ENCODE measurements at places on chromosomes 3 and 15.
A peak's percentile ranks its signal among the peaks of the same experiment; 100 is the strongest.

GRCh38 chr3:133038089-133038730, at the start of gene TMEM108:
TSS of gene TMEM108 (plus strand) at chr3:133038391.
- H3K27ac ChIP-seq: no peak within 1 kb of the TSS
- H3K4me3 ChIP-seq: peak within 1 kb of the TSS; percentile 72
- DNase-seq: peak; percentile 34
- H3K4me1 ChIP-seq: peaks cover 10% of the 10 kb centered on the region
- H3K36me3 ChIP-seq: no peaks in the 10 kb centered on the region
- peaks cover 70% of the 10 kb centered on the region for H3K27me3 ChIP-seq

DNA sequence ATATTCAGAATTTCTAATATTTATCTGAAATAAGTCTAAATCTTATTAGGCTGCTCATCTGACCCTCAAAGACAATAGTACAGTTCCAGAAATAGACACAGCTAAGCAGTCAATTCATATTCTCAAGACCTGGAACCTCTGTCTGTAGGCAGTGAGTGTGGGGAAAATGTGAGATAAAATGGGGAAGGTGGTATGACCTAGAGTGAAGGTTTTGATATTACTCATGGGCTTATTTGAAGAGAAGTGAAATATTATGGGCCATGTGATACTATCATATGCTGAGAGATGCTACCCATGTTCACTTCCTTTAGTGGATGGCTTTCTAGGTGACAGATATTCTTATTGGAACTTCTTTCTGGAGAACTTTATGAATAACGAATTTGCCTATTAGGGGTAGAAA, 33.5 kb downstream of the TGFBR2 start:
- peaks cover 3% of the 10 kb centered on the region for H3K36me3 ChIP-seq
- peaks cover 4% of the 10 kb centered on the region for H3K4me1 ChIP-seq
- no peaks in the 10 kb centered on the region for H3K27me3 ChIP-seq
- H3K27ac ChIP-seq: no peak overlapping the region
- no peak overlapping the region for H3K4me3 ChIP-seq
- no peak for DNase-seq

DNA sequence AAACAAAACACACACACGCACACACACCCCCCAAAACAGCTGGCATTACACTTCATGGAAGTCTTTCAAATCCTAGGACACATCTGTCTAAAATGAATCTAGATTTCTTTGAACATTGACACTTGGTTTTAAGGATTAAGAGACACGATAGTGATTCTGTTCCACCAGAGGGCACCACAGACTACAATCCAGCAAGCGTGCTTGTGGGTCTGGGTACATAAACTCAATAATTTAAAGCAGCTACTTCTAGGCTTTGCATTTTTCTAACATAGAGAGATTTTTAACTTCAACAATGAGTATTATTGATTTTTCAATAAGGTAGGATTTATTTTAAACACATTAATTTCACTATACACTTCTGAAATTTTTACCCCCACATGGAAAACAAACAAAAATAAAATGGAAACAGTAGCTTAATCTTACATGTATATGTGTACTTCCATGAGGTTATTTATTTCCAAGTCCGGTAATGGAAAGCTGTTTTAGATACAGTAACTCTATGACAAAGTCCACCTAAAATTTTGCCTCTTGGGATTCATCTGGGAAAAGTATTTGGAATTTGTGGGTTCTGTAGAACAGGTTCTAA, 564.0 kb upstream of the TGFBR2 start:
- H3K4me3 ChIP-seq: no peak overlapping the region
- no peaks in the 10 kb centered on the region for H3K27me3 ChIP-seq
- H3K4me1 ChIP-seq: no peaks in the 10 kb centered on the region

- no peak overlapping the region for H3K4me3 ChIP-seq
- no peaks in the 10 kb centered on the region for H3K36me3 ChIP-seq
- DNase-seq: peak; percentile 43
- H3K27me3 ChIP-seq: no peaks in the 10 kb centered on the region
Measured at GRCh38 chr3:117719316-117719926, 1009.8 kb downstream of the TUSC7 start.

DNA sequence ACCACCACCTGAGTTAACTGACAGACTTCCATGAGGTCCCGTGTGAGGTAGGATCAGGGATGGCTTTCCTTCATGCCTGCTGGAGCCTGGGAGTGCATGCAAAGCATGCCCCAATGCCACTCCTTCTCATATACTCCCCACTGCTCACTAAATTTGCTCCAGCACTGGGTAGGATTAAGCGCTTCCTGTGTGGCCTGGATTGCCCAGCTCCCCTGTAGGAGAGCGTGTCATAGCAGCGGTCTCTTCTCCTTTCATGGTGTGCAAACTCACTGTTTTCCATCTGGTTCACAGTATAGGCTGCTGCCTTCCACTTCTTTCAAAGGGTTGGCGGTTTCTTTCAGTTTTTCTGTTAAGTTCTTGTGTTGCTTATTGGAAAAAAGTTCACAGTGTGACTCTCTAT, 34.1 kb upstream of the ABI3BP start:
- no peaks in the 10 kb centered on the region for H3K4me1 ChIP-seq
- no peaks in the 10 kb centered on the region for H3K27me3 ChIP-seq
- no peaks in the 10 kb centered on the region for H3K36me3 ChIP-seq
- H3K4me3 ChIP-seq: no peak overlapping the region

DNA sequence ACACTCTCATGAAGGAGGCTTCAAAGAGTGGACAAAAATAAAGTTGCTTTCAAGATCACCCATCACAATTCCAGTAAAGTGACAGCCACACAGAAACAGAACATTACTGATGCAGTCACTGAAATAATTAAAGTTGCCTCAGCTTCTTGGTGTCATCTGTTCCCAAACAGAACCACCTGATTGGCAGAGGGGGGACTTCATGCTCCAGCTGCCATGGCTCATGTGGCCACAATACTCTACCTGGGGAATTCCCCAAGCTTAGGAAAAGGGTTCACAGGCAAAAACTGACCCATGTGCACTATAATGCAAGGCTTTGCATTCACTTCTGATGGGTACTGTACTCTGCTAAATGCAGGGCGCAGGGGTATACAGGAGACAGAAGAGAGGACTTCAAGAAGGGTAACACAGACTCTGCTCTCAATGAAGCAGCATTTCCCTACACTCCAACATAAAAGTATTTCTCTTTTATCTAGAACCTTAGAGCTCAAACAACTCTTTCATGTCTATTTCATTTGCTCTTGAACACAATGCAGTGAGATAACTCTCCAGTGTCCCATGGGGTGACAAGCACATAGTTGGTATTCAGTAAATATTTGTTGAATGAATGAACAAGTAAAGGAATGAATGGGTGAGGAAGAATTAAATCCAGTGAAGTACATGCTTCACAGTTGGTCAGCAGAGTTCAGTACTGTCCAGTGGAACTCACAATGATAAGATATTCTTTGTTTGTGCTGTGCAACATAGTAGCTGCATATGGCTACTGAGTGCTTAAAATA, 8.6 kb upstream of the CTNNB1 start:
- H3K27me3 ChIP-seq: no peaks in the 10 kb centered on the region
- H3K4me1 ChIP-seq: no peaks in the 10 kb centered on the region
- no peak overlapping the region for H3K27ac ChIP-seq
- no peak for DNase-seq
- H3K36me3 ChIP-seq: no peaks in the 10 kb centered on the region

- no peak for DNase-seq
- no peak overlapping the region for H3K27ac ChIP-seq
- no peaks in the 10 kb centered on the region for H3K27me3 ChIP-seq
Measured at GRCh38 chr3:120092474-120092873, 1.8 kb downstream of the GSK3B start.

DNA sequence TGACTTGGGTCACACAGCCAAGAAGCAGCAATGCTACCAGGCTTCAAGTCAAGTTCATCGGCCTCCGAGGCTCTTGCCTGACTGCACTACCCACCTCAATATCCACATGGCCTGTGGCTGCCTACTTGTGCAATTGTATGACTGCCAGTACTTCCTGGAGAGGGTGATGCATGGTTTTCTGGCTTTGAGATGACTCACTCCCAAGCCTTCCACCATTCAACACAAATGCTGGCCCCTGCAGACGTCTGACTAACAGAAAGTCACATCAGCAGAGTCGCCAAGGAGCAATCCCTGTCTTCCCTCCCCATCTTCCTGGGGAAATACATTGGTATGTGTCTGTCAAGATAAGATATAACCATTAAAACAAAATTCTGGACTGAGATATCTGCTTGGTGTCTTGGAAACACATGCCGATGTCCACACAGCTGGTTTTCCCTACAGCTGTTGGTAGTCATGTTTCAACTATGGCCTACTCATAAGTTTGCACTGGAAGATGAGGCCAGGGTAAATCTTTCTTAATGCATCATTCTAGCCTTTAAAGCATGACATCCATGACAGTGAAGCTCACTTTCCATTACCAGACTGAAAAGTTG, 79.6 kb upstream of the SPATA12 start:
- H3K36me3 ChIP-seq: no peaks in the 10 kb centered on the region
- H3K27me3 ChIP-seq: no peaks in the 10 kb centered on the region
- peak overlapping the region; percentile 30 for H3K4me3 ChIP-seq
- peak; percentile 99 for DNase-seq

- H3K27ac ChIP-seq: no peak overlapping the region
- no peaks in the 10 kb centered on the region for H3K27me3 ChIP-seq
- H3K36me3 ChIP-seq: no peaks in the 10 kb centered on the region
- DNase-seq: peak; percentile 66
- peaks cover 5% of the 10 kb centered on the region for H3K4me1 ChIP-seq
Measured at GRCh38 chr3:150699068-150699639, 4.6 kb downstream of the ERICH6 start.

GRCh38 chr3:142993958-142994442, 7.4 kb upstream of the U2SURP start:
- H3K4me1 ChIP-seq: peaks cover 5% of the 10 kb centered on the region
- no peak overlapping the region for H3K4me3 ChIP-seq
- no peaks in the 10 kb centered on the region for H3K36me3 ChIP-seq

- no peak overlapping the region for H3K4me3 ChIP-seq
- no peaks in the 10 kb centered on the region for H3K36me3 ChIP-seq
- peak; percentile 63 for DNase-seq
- no peak overlapping the region for H3K27ac ChIP-seq
Measured at GRCh38 chr3:51799879-51800749, 21.1 kb upstream of the IQCF6 start.

- no peaks in the 10 kb centered on the region for H3K36me3 ChIP-seq
- DNase-seq: no peak
- no peak overlapping the region for H3K4me3 ChIP-seq
- H3K27ac ChIP-seq: no peak overlapping the region
Measured at GRCh38 chr15:97993310-97993738, 32.8 kb downstream of the ARRDC4 start.

- H3K36me3 ChIP-seq: no peaks in the 10 kb centered on the region
- DNase-seq: peak; percentile 5
- no peaks in the 10 kb centered on the region for H3K4me1 ChIP-seq
- no peaks in the 10 kb centered on the region for H3K27me3 ChIP-seq
Measured at GRCh38 chr3:60856257-60857046, 394.8 kb downstream of the FHIT start.

- no peaks in the 10 kb centered on the region for H3K27me3 ChIP-seq
- H3K27ac ChIP-seq: no peak overlapping the region
- H3K4me3 ChIP-seq: peak overlapping the region; percentile 77
- DNase-seq: peak; percentile 74
- peaks cover 4% of the 10 kb centered on the region for H3K36me3 ChIP-seq
Measured at GRCh38 chr3:169811631-169812331, 889 bp upstream of the LRRIQ4 start.

GRCh38 chr3:36312351-36312750, 68.0 kb upstream of the STAC start:
- no peaks in the 10 kb centered on the region for H3K27me3 ChIP-seq
- DNase-seq: no peak
- H3K36me3 ChIP-seq: no peaks in the 10 kb centered on the region
- H3K27ac ChIP-seq: no peak overlapping the region
- H3K4me3 ChIP-seq: no peak overlapping the region
- H3K4me1 ChIP-seq: no peaks in the 10 kb centered on the region

GRCh38 chr3:183527428-183528379, 27.8 kb downstream of the KLHL6 start:
- no peaks in the 10 kb centered on the region for H3K36me3 ChIP-seq
- DNase-seq: no peak
- H3K27ac ChIP-seq: no peak overlapping the region
- H3K4me3 ChIP-seq: no peak overlapping the region
- peaks cover 17% of the 10 kb centered on the region for H3K27me3 ChIP-seq

DNA sequence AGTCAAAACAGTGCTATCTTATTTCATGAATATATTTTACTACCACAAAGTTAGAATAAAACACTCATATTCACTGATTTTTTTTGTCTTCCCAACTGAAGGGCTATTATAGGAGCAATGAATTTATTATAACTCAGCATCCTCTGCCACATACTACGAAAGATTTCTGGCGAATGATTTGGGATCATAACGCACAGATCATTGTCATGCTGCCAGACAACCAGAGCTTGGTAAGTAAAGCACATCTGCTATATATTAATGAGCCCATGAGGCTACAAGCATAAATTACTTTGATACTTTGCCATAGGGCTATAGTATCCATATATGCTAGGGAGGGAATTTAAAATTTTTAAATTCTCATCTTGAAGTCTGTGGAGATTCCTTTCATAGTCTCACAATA, 95.9 kb downstream of the FEZF2 start:
- peaks cover 94% of the 10 kb centered on the region for H3K36me3 ChIP-seq
- H3K4me3 ChIP-seq: no peak overlapping the region
- no peaks in the 10 kb centered on the region for H3K4me1 ChIP-seq
- H3K27me3 ChIP-seq: no peaks in the 10 kb centered on the region
- no peak overlapping the region for H3K27ac ChIP-seq
- no peak for DNase-seq

DNA sequence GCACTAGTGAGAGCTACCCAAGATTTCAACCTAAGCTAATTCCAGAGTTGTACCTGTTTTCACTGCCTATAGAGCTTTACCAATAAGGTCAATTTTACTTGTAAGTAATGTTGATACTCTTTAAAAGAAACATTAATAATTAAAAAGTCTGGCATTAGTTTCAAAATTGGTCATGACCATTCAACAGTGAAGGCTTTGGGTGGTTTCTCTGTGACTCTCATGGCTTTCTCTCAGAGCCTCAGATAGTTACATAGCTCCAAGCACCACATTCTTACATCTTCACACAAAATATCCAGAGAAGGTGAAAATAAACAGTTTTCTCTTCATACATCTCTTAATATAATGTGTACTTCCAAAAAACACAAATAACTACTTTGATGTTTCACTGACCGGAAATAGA, 61.5 kb upstream of the TCF12 start:
- H3K27me3 ChIP-seq: no peaks in the 10 kb centered on the region
- no peaks in the 10 kb centered on the region for H3K4me1 ChIP-seq
- H3K27ac ChIP-seq: no peak overlapping the region
- no peak overlapping the region for H3K4me3 ChIP-seq
- H3K36me3 ChIP-seq: no peaks in the 10 kb centered on the region
- no peak for DNase-seq

GRCh38 chr3:196179380-196180308, 31.6 kb downstream of the ZDHHC19 start:
- DNase-seq: no peak
- H3K36me3 ChIP-seq: no peaks in the 10 kb centered on the region
- H3K4me1 ChIP-seq: peaks cover 7% of the 10 kb centered on the region
- peaks cover 15% of the 10 kb centered on the region for H3K27me3 ChIP-seq

GRCh38 chr15:81295486-81296121, 28.3 kb downstream of the STARD5 start:
- no peaks in the 10 kb centered on the region for H3K36me3 ChIP-seq
- no peak overlapping the region for H3K4me3 ChIP-seq
- no peaks in the 10 kb centered on the region for H3K27me3 ChIP-seq
- H3K27ac ChIP-seq: no peak overlapping the region
- H3K4me1 ChIP-seq: peaks cover 5% of the 10 kb centered on the region

GRCh38 chr15:98998279-98998678, 9.3 kb downstream of the PGPEP1L start:
- no peak for DNase-seq
- no peak overlapping the region for H3K27ac ChIP-seq
- no peaks in the 10 kb centered on the region for H3K36me3 ChIP-seq
- peaks cover 10% of the 10 kb centered on the region for H3K27me3 ChIP-seq

- peaks cover 37% of the 10 kb centered on the region for H3K27me3 ChIP-seq
- no peak within 1 kb of the TSS for H3K27ac ChIP-seq
- no peaks in the 10 kb centered on the region for H3K36me3 ChIP-seq
- DNase-seq: no peak
- no peak within 1 kb of the TSS for H3K4me3 ChIP-seq
Measured at GRCh38 chr3:46863261-46863782, at the start of gene MYL3. TSS of gene MYL3 (minus strand) at chr3:46863444. CDS start at chr3:46863390, 54 bp downstream.

All from mesenchymal stem cell (in vitro differentiated cells and primary cell).